ENCODE measurements at places on chromosomes 1 and 21. TPM values are rescaled to one million over a fixed set of nuclear protein-coding genes. Genes with fewer than 3 reads are reported as not detected.

Gene IL10
- total RNA-seq: 0.34 TPM

Gene MRPL55
- 136 TPM for total RNA-seq

Gene TSPEAR
- not detected for total RNA-seq

Gene RNU1-3
- under 0.01 TPM for total RNA-seq

Gene SH2D1B
- 3.0 TPM for total RNA-seq

All from A375 (cell line).